NCI-H345 (cell line): ENCODE measurements at places on chromosomes 3 and 15.

DNA sequence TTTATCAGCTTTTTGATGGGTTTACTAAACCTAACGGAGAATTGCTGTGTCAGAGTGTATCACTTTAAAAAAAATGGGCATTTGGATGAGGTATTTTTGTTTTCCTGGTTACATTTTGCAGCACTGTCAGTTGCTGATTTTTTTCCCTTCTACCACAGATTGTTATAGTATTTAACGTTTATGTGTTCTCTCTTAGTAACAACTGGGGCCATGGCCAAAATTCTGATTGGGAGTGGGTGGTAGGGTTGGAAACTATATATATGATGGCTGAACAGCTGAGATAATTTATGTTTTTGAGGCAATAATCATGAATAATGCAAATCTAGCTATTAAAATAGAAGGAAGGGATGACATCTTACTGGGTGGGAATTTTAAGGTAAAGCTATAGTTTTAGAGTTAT is 229.4 kb upstream of the SUCLG2 start:
- DNase-seq: no peak

DNA sequence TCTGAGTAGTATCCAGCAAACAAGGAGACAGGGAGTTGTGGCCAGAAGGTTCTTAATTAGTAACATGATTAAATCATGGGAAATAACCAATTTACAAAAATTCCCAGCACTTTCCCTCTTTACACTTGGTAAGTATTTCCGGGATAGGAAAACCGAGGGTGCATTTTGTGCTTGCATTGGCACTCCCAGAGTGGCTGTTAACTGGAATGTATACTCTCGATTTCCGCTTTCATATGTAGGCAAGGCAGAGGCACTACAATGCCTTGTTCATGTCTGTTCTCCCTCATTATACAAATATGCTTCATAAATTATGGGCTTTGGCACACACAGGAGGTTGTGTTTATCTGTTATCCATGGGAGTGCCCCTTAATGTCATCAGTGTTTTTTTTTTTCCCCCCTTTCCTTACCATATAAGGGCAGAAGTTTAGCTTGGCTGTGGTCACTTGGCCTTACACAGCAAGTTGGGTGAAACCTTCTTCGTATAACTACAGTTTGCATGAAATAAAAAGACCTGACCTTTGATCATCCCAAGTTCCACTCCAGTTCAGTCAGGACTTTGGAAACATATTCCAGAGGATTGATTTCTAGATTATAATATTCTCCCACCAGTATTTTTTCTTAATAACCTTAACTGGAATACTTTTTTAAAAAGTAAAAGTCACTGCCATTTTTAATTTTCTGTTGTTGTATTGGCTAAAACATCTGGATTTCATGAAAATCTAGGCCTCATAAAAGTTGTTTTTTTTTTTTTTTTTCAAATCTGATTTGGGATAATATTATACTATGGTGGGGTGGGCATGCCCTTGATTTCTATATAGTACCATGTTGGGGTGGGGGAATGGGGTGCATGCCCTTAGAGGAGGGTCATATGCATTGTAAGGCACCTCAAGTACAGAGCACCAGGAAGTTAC is 8.9 kb downstream of the TPM1 start:
- no peak for DNase-seq

GRCh38 chr3:54131026-54131605 is 8.8 kb downstream of the CACNA2D3 start:
- DNase-seq: no peak

- no peak for DNase-seq
These were observed 64.0 kb downstream of the MESD start for GRCh38 chr15:80925597-80926059.
